ENCODE measurements at places on chromosomes 12 and 14.

DNA sequence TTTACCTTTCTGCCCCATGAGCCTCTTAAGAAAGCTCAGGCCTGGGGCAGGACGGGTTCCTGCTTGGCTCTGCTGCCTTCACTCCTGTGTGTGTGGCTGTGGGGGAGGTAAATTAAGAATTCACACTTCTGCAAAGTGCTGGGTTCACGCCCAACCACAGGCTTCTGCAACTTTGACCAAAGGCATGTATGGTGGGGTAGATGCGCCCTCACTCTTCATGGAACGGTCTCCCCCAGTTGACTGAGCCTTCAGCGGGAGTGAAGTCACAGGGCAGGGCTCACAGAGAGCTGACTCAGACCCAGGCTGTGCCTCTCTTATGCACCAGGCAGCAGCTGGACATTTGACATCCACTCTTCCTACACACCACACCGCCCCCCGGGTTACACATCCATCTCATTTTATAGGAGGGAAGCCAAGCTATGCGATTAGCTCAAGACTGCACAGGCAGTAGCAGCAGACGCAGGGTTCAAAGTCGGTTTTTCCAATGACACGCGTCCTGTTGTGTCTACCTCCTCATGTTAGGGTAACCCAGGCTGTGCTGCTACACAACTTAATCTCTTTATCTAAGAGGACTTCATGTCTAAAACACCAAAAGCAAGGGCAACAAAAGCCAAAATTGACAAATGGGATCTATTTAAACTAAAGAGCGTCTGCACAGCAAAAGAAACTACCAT lies 15.4 kb upstream of the BCL11B start:
- DNase-seq, result no peak

GRCh38 chr12:75554556-75554880 lies 43.1 kb upstream of the KRR1 start:
- DNase-seq, result no peak

DNA sequence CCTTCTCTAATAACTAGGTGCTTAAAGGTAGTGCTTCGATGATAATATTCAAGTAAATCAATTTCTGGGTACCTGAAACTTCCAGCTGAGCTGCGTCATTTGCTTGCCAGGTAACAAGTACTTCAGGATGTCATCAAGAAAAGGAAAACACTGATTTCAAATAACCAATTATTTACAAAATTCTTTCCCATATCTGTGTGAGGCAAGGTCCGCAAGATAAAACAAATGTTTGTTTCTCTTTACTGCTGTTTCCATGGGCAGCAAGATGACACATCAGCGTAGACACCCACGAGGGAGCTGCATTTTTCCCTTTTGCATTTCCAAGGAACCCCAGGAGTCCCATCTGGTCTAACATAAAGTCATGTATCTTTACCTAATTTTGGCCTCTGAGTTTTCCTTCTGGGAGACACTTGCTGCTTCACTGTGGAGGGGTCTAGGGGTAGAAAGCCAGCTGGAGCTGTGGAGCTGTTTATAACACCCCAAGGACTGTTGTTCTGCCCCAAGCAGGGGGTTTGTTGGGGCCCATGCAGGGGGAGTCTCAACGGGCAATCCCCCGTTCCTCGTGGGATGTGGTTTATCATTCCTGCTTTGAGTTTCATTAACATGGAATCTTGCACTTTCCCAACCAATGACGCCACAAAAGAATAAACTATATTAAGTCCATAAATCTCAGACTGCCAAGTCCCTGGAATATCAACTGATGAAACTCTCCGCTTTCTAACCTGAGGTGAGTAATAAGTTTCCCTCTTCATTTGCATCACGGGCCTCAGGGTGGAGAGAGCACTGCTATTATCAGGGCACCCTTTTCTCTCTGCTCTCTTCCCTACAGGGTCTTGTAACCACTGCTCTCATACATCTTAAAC lies 112.8 kb upstream of the PELI2 start:
- peak; percentile 8 for DNase-seq

GRCh38 chr12:54750-55535 lies 11.6 kb upstream of the IQSEC3 start:
- DNase-seq, result no peak

- no peak for DNase-seq
These were observed 53.3 kb downstream of the KIF21A start for GRCh38 chr12:39389399-39390150.
